ENCODE measurements at places on chromosomes 16 and 17. TPM values are rescaled to one million over a fixed set of nuclear protein-coding genes. Genes with fewer than 3 reads are reported as not detected.

- H3K4me1 ChIP-seq, result no peaks in the 10 kb centered on the region
- no peaks in the 10 kb centered on the region for H3K36me3 ChIP-seq
- DNase-seq, result no peak
These were observed 69.0 kb upstream of the BCAR1 start for GRCh38 chr16:75320435-75320834.

Gene WFIKKN1
- total RNA-seq, result 0.49 TPM

- DNase-seq, result no peak
- H3K27ac ChIP-seq, result peak overlapping the region; percentile 63
- no peak overlapping the region for H3K4me3 ChIP-seq
- no peaks in the 10 kb centered on the region for H3K4me1 ChIP-seq
These were observed 16.4 kb downstream of the CDH5 start for GRCh38 chr16:66382966-66383299.

GRCh38 chr17:56679777-56680422, 86.4 kb downstream of the NOG start:
- H3K4me3 ChIP-seq, result no peak overlapping the region
- peaks cover 10% of the 10 kb centered on the region for H3K4me1 ChIP-seq
- H3K27me3 ChIP-seq, result peaks cover 3% of the 10 kb centered on the region
- DNase-seq, result no peak
- H3K36me3 ChIP-seq, result no peaks in the 10 kb centered on the region

Gene GGNBP2
- total RNA-seq, result 62.2 TPM

All from sigmoid colon (tissue), 7 donors.